ENCODE measurements at places on chromosomes 5 and 9. TPM values are rescaled to one million over a fixed set of nuclear protein-coding genes. Genes with fewer than 3 reads are reported as not detected.

DNA sequence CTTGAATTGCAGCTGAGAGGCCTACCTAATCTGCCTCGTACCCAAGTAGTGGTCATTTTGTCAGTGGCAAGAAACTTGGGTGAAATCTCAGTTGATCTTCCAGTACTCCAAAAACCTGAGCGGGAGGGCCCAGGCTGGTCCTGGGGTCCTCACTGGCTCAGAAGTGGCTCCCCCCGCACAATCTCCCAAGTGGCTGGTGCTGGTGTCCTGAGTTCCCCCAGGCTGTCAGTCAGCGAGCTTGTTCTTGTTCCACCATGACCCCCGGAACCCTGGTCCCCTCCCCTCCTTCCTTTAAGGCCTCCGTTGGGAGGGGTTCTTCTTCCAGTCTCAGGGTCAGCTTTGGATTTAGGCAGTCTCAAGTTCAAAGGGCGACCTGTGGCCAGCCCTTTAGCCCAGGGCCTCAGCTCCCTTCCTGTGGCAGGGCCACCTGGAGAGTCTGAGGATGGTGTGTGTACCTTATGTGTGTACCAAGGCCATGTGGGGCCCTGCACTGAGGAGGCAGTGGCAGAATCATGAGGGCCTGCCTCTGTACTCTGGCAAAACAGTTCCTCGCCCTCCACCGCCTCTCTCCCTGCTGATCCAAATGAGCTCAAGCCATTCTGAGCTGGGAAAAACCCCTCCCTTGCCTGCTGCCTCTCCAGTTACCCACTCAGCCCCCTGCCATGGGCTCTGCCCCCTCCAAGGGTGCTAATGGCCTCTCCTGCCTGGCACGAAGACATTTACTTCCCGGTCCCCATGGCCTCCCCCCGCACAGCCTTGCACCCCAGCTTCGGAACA is 4.5 kb upstream of the DBN1 start:
- H3K27me3 ChIP-seq, result peaks cover 7% of the 10 kb centered on the region
- DNase-seq, result no peak
- H3K36me3 ChIP-seq, result peaks cover 7% of the 10 kb centered on the region
- H3K4me1 ChIP-seq, result peaks cover 65% of the 10 kb centered on the region
- no peak overlapping the region for H3K4me3 ChIP-seq

DNA sequence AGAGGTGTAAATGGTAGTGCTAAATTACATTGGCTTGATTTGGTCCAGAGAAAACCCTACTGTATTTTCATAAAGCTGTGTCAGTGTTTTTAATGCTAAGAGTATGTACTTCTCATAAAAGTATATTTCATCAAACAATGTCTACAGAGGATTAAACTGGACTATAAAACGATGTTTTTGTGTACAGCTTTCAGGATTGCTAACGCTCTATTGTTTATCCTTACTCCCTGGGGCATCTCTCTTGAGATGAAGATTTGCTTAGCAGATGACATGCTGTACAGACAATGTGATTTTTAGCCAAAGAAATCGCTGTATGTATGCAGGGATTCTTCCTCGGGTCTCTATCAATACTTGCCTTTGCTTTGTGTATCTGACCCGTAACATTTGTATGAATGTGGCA is 216.0 kb downstream of the FBXL7 start:
- H3K27me3 ChIP-seq, result no peaks in the 10 kb centered on the region
- no peaks in the 10 kb centered on the region for H3K4me1 ChIP-seq
- DNase-seq, result no peak
- H3K27ac ChIP-seq, result no peak overlapping the region

Gene NEK6
- total RNA-seq, result 8.1 TPM

Gene NIM1K
- 4.3 TPM for total RNA-seq

DNA sequence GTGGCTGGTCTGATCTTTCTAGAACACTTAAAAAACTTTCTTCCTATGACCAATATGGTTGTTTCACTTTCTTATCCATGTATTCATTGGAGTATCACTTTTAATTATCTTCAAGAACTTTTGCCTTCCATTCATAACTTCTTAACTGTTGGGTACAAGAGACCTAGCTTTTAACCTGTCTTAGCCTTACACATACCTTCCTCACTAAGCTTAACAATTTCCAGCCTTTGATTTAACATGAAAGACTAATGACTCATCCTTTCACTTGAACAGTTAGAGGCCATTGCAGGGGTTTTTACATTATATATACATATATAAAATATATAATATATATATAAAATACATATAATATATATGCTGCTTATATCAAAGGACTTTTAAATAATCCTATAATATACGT is 57.9 kb downstream of the ABHD17B start:
- H3K4me1 ChIP-seq, result peaks cover 22% of the 10 kb centered on the region
- H3K36me3 ChIP-seq, result no peaks in the 10 kb centered on the region
- DNase-seq, result no peak
- H3K27ac ChIP-seq, result no peak overlapping the region
- H3K27me3 ChIP-seq, result no peaks in the 10 kb centered on the region

Gene PCDHB3
- total RNA-seq, result not detected

DNA sequence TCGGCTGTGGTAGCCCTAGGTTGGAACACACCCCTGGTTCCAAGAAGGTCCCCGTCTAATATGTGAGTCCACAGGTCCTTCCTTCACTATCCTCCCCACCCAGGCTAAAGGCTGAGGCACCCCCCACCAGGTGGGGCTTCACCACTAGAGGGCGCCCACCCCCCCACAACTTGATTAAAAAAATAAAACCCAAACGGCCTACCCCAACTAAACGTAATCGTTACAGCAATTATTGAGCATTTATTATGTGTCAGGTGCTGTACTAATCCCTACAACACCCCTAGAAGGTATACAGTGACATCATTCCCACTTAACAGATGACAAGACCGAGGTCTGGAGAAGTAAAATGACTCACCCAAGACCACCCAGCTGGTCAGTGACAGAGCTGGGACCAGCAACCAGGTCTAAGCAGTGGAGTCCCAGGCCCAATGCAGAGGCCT is 65.0 kb downstream of the FGF18 start:
- peaks cover 30% of the 10 kb centered on the region for H3K27me3 ChIP-seq
- DNase-seq, result peak; percentile 41
- no peaks in the 10 kb centered on the region for H3K36me3 ChIP-seq
- no peak overlapping the region for H3K4me3 ChIP-seq
- H3K4me1 ChIP-seq, result no peaks in the 10 kb centered on the region
- H3K27ac ChIP-seq, result no peak overlapping the region

- no peak overlapping the region for H3K4me3 ChIP-seq
- peaks cover 6% of the 10 kb centered on the region for H3K36me3 ChIP-seq
- no peaks in the 10 kb centered on the region for H3K27me3 ChIP-seq
- H3K4me1 ChIP-seq, result no peaks in the 10 kb centered on the region
These were observed 487.4 kb downstream of the IRX1 start for GRCh38 chr5:4082966-4083564.

DNA sequence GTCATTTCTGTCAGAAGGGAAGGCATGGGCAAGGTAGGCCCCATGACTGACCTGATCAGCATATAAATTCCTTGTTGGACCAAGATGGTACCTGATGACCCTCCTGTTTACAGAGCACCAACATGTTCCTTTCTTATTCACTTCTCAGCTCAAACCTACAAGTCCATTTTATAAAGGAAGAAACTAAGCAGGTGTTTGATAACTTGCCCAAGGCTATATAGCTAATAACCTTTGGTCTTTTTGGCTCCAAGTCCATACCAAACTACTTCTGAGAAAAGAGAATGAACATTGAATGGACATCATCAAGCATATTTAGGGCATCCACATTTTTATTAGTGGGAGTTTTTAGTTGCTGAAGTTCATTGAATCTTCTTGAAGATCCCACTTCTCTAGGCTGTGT is 125.2 kb downstream of the GALNT10 start:
- H3K27me3 ChIP-seq, result no peaks in the 10 kb centered on the region
- DNase-seq, result no peak
- peaks cover 38% of the 10 kb centered on the region for H3K4me1 ChIP-seq
- no peak overlapping the region for H3K27ac ChIP-seq
- H3K4me3 ChIP-seq, result no peak overlapping the region
- peaks cover 2% of the 10 kb centered on the region for H3K36me3 ChIP-seq

GRCh38 chr5:124253203-124253810 is 493.1 kb downstream of the ZNF608 start:
- DNase-seq, result no peak
- no peaks in the 10 kb centered on the region for H3K4me1 ChIP-seq
- no peaks in the 10 kb centered on the region for H3K36me3 ChIP-seq
- H3K4me3 ChIP-seq, result no peak overlapping the region

DNA sequence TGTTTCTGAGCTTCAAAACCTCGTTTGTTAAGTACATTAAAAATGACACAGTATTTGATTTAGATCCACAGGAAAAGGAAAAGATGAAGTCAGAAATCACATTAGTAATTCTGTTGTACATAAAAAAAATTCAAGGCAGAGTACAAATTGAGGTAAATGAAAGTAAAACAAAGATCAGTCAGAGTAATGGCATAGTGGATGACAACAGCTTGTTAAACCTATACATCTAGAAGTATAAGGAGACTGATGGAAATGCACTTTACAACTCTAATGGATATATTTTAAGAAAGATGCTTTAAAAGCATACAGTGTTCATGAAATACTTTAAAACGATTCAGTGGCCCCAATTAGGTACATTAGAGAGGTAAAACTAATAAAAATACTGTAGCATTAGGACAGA is 631.3 kb upstream of the SEMA6A start:
- DNase-seq, result no peak
- H3K27me3 ChIP-seq, result no peaks in the 10 kb centered on the region
- no peak overlapping the region for H3K4me3 ChIP-seq
- no peaks in the 10 kb centered on the region for H3K36me3 ChIP-seq
- H3K27ac ChIP-seq, result no peak overlapping the region
- no peaks in the 10 kb centered on the region for H3K4me1 ChIP-seq

Gene AMBP
- total RNA-seq, result not detected

DNA sequence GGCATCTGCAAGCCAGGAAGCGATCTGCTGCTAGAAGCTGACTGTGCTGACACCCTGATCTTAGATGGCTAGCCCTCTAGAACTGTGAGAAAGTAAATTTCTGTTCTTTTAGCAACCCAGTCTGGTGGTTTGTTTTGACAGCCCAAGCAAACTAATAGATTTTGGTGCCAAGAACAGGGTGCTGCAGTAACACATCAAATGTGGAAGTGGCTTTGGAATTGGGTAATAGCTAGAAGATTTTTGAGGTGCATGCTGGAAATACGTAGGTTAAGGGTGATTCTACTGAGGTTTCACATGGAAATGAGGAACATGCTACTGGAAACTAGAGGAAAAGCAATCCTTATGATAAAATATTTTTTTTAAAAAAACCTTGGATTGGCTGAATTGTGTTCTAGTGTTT is 153.5 kb upstream of the SH3GL2 start:
- H3K27me3 ChIP-seq, result no peaks in the 10 kb centered on the region
- no peak overlapping the region for H3K4me3 ChIP-seq
- H3K36me3 ChIP-seq, result no peaks in the 10 kb centered on the region
- DNase-seq, result no peak
- H3K4me1 ChIP-seq, result no peaks in the 10 kb centered on the region

DNA sequence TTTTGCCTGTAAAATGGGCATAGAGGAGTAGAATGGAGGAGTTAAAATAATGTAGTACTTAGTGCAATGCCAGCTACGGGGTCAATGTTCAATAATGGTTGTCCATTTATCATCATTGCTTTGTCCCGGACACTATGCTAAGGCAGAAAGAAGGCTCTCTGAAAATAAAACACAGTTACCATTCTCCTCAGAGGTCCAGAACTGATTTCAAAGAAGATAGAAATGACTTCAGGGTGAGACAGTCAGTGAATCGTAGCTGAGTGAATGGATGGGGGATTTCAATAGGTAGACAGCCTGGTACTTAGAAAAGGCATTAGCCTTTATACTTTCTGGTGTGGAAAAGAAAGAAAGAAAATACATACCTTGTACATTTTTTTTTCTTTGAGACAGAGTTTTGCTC is 1.2 kb upstream of the AK3 start:
- DNase-seq, result no peak
- no peaks in the 10 kb centered on the region for H3K27me3 ChIP-seq

- DNase-seq, result peak; percentile 27
- peaks cover 4% of the 10 kb centered on the region for H3K36me3 ChIP-seq
- H3K4me3 ChIP-seq, result no peak overlapping the region
- no peaks in the 10 kb centered on the region for H3K27me3 ChIP-seq
- no peak overlapping the region for H3K27ac ChIP-seq
These were observed 18.8 kb downstream of the C5orf52 start for GRCh38 chr5:157689942-157690689.

GRCh38 chr5:73892806-73893205 is 266.8 kb downstream of the ARHGEF28 start:
- H3K4me1 ChIP-seq, result peaks cover 14% of the 10 kb centered on the region
- H3K4me3 ChIP-seq, result no peak overlapping the region
- DNase-seq, result no peak
- peaks cover 87% of the 10 kb centered on the region for H3K27me3 ChIP-seq
- H3K27ac ChIP-seq, result peak overlapping the region; percentile 24
- H3K36me3 ChIP-seq, result peaks cover 3% of the 10 kb centered on the region

GRCh38 chr5:78541086-78541654 is 107.4 kb downstream of the LHFPL2 start:
- H3K4me1 ChIP-seq, result no peaks in the 10 kb centered on the region
- H3K4me3 ChIP-seq, result no peak overlapping the region
- no peak for DNase-seq
- no peak overlapping the region for H3K27ac ChIP-seq
- no peaks in the 10 kb centered on the region for H3K36me3 ChIP-seq

DNA sequence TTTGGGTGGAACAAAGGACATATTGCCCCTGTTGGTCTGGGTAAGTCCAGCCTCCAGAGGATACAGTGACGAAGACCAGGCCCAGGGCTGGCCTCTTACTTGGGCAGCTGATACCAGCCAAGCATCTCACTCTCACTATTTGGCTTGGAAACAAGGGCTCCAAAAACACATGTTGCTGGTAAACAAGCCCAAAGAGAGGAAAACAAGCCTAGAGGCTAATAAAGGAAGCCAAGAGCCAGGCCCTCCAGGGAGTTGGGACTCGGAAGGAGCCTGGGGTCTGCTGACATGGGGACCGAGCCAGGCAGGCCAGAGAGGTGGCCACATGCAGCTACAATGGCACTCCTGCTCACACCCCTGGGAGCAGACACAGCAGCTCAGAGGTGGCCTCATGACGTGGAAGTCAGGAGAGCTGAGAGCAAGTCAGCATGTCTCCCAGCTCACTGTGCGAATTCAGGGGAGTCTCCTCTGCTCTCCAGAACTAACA is 5.7 kb downstream of the SPARC start:
- H3K27ac ChIP-seq, result no peak overlapping the region
- H3K4me3 ChIP-seq, result no peak overlapping the region
- H3K4me1 ChIP-seq, result peaks cover under 1% of the 10 kb centered on the region
